ENCODE measurements at places on chromosomes 5 and 9.

DNA sequence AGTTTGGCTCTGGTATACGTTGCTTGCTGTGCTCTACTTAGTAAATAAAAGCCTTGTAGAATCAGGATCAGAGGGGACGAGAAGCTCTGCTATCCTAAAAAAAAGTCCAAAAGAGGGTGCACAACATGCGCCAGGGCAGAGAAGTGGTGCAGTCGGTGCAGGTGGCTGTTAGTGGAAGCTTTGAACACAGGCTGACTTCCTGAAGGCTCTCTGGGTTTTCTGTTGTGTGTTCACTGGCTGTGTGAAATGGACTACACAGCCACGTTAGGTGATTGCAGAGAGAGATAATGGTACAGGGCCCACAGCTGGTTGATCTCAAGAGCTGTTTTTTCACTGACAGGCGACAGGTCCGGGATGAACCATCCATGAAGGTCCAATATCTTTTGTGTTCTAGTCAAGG lies 167.4 kb downstream of the TMEM167A start:
- no peak for DNase-seq

DNA sequence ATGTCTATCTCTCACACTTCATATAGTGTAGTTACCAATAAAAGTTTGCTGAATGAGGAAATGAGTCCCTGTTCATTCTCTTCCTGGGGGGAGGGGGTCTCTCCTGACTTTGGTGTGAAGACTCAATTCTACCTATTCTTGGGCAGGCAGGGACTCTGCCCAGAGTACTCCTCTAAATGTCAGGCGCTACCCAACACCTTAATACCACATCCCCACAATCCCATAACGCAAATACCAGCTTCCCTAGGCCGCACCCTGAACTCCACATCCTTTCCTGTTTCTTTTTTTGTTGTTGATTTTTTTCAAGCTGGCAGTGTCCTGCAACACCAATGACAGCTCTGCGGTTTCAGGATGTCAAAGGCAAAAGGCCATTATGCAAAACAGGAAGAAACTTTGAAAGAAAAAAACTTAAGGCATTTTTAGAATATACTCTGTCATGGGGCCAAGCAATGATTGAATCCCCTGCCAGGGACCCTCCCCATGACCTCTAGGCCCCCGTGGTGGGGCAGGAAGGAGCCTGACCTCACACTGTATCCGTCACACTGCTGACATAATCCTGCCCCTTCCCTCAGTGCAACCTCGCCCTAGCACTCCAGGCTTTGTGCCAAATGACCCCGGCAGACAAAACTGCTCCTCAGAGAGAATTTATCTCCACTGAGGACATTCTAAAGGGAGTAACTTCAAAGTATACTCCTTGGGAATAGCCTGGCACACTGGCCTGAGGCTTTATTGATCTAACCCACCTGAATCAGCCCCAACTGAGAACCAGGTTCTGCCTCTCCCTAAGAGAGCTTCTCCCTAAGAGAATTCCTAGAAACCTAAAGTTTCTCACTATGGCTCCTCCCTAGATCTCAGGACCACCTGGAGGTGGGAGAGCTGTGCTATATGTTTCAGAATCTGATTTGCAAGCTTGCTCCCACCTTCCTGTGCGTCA lies 8.0 kb downstream of the B4GALT1 start:
- no peak for DNase-seq

DNA sequence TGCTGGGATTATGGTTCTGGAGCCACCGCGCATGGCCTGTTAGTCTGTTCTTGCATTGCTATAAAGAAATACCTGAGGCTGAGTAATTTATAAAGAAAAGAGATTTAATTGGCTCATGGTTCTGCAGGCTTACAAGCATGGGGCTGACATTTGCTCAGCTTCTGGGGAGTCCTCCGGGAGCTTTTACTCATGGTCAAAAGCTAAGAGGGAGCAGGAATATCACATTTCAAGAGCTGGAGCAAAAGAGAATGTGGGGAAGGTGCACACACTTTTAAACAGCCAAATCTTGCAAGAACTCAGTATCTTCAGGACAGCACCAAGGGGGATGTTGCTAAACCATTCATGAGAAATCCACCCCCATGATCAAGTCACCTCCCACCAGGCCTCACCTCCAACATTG lies 12.1 kb downstream of the JAK2 start:
- no peak for DNase-seq

- no peak for DNase-seq
Observed at GRCh38 chr5:52725065-52725746, 62.5 kb upstream of the ITGA1 start.

GRCh38 chr9:96163712-96164111 lies 138.3 kb downstream of the HSD17B3 start:
- DNase-seq, result no peak

DNA sequence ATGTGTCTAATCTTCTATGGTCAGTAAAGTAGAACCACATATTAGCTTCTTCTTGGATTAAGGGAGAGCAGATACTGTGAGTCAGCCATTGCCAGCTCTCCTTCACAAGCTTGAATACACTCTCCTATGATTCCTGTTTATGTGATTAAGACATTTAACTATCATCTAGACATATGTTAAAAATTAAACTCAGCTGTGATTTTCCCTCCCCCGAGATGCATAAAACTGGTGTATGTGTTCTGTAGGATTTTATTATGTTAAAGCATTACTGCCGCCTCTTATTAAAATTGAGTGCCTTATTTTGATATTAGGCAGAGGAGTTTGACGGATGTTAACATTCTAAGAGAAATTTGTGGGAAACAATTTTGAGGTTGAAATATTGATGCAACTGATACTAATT lies 114.6 kb downstream of the ACTBL2 start:
- no peak for DNase-seq

- no peak for DNase-seq
Observed at GRCh38 chr9:111957856-111958631, 61.4 kb downstream of the UGCG start.

- DNase-seq, result no peak
Observed at GRCh38 chr5:179612577-179613459, 10.7 kb downstream of the HNRNPH1 start.

GRCh38 chr5:76714751-76715485 lies 1.0 kb upstream of the F2R start:
- no peak for DNase-seq

DNA sequence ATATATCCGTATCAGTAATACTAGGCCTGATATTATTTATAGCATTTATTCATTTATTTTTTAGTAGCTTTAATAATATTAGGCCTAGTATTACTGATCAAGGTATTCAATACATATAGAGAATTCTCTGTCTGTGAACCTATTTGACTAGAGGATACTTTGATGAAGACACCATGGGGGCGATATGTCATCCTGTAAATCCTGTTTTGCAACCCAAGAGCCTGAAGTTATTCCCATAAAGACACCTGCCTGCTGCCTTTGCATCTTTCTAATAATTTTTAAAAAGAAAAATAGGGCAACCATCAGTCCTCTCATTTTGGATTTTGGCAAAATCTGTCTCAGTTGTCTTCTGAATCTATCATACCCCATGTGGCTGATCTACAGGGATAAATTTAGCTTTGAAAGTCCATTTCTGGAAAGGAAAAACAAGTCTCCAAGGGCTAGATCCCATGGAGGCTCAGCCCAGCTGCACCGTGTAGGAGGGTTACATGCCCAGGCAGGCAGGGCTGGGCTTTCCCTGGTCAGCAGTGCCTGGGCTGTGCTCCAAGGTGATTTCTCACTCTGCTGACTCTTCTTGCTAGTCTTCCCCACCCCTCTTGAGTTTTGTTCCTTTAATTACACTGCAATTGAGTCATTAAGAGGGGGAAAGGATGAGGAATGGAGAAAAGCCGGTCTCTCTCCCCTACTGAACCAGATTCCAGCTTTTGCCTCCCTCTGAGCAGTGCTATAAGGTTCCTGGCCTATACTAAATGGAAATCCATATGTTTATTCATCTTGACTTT lies 169.0 kb downstream of the TRIM32 start:
- no peak for DNase-seq

GRCh38 chr5:9924614-9925013 lies 294.5 kb upstream of the TAS2R1 start:
- no peak for DNase-seq

- no peak for DNase-seq
Observed at GRCh38 chr5:41368158-41368557, 142.2 kb downstream of the PLCXD3 start.

DNA sequence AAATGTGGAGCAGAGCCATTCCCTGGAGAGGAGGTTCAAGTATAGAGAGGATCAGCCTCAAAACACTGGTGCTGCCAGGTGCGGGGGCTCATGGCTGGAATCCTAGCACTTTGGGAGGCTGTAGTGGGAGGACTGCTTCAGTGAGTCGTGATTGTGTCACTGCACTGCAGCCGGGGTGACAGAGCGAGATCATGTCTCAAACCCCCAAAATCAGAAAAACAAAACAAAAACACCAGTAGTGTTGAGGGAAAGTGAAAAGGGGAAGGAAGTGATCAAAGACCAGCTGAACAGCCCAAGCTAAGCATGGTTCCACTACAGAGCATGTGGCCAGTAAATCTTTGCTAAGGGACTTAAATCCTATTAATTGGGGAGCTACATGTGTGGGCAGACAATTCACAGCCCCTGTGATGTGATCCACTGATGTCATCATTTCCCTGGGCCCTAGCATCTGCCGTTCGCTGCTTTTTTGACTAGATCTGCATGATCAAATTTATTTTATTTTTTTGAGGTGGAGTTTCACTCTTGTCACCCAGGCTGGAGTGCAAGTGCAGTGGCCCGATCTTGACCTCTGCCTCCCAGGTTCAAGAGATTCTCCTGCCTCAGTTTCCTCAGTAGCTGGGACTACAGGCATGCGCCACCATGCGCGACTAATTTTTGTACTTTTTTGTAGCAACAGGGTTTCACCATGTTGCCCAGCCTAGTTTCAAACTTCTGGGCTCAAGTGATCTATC lies 2.7 kb upstream of the PCBD2 start:
- DNase-seq, result no peak

DNA sequence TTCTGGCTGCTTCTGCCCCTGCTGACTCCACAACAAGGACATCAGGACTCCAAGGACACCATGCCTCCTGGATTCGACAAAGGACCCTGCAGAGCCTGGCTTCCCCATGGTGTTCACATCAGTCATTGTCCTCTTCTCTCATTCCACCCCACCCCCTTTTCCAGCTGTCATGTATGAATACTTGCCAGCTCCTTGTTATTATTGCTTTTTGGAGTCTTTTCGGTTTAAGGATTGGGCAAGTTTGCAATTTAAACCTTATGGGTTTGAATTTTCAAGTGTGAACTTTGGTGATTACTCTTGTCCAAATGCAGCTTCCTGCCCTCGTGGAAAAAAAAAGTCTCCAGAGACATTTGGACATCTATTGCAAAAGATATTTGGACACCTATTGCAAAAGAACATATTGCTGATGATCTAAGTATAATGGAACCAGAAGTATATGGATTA lies 14.2 kb upstream of the LVRN start:
- no peak for DNase-seq

DNA sequence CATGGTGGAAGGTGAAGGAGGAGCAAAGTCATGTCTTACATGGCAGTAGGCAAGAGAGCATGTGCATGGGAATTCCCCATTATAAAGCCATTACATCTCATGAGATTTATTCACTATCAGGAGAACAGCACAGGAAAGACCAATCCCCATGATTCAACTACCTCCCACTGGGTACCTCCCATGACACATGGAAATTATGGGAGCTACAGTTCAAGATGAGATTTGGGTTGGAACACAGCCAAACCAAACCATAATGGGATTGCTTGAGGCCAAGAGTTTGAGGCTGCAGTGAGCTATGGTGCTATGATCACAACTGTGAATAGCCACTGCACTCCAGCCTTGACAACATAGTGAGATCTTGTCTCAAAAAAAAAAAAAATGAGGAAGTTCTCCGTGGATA lies 581.8 kb downstream of the TAF11L14 start:
- DNase-seq, result no peak

DNA sequence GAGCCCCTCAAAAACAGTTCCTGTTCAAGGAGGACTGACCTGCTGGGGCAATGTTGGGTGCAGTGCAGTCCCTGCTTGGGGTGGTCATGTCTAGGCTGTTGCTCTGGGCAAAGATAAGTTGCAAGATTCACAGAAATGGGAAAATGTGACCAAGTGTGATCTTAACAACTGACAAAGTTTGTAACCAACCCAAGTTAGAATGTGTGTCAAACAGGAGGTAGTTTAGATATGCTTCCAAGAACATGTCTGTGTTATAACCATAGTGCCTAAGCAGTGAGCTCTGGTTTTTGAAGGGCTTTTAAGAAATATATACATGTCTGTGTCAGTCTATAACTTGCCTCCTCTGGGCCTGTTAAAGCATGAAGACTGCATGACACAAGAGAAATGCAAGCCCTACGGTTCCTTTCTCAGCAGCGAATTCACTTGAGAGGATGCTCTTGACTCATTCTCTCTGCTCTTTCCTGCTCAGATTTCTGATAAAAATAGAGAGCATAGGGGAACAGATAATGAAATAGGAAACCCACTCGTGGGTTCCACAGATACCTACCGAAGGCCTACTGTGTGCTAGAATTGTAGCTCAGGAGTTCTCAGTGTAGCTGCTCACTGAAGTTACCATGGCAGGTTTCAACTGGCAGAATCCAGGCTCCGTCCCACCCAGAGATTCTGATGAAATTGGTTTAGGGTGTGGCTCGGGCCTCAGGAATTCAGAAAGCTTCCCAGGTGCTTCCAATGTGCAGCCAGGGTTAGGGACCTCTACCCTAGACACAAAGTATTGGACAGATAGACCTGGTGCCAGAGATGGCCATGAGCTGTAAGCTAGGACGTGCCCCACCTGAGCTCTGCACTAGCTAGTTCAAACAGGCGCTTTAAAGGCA lies 52.4 kb downstream of the ARHGEF37 start:
- no peak for DNase-seq

- DNase-seq, result no peak
Observed at GRCh38 chr9:16033921-16034691, 481.3 kb downstream of the CCDC171 start.

GRCh38 chr9:5976674-5977397 lies 38.6 kb downstream of the RANBP6 start:
- DNase-seq, result no peak

- DNase-seq, result peak; percentile 31
Observed at GRCh38 chr9:128068386-128069205, 564 bp downstream of the SLC25A25 start.

GRCh38 chr9:12695474-12695873 lies 2.3 kb downstream of the TYRP1 start:
- no peak for DNase-seq

Measured in stimulated activated CD4-positive, alpha-beta T cell treated with anti-CD3 and anti-CD28 coated beads, Interleukin-4, amount 100 ng/mL, for 48 hours (primary cell).